ENCODE measurements at places on chromosomes 13 and 19. TPM values are rescaled to one million over a fixed set of nuclear protein-coding genes. Genes with fewer than 3 reads are reported as not detected.

The ZNF441 gene
- 8.9 TPM for total RNA-seq

GRCh38 chr19:13882836-13883235 lies 5.9 kb downstream of the NANOS3 start:
- DNase-seq = no peak

- no peak for DNase-seq
These were observed 76.6 kb downstream of the ZNF208 start for GRCh38 chr19:21934131-21934530.

DNA sequence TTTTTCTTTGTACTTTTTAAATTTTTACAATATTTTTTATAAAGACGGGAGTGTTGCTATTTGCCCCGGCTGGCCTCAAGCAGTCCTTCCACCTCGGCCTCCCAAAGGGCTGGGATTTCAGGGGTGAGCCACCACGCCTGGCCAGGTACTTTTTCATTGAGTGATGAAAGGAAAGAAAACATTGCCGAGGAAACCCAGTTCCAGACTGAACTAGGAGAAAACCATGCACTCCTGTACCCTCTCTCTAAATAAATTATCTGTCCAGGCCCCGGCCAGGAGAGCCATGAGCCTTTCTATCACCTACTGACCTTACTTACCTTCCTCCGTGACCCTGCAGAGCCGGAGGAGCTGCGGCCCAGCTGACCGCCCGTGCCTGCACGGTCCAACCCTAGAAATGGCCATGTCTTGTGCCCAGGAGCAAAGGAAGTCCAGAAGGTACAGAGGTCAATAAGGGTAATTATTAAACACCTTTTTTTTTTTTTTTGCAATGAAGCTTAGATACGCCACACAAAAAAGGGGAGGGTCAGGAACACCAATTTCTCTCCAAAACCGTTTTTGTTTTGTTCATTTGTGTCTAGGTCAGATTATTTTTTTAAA lies at the start of gene SLC7A9:
SLC7A9 (minus strand) TSS at position 399 of the 597 bp plus-strand sequence. CDS start 1,233 bp downstream, outside the sequence.
- no peak for DNase-seq

DNA sequence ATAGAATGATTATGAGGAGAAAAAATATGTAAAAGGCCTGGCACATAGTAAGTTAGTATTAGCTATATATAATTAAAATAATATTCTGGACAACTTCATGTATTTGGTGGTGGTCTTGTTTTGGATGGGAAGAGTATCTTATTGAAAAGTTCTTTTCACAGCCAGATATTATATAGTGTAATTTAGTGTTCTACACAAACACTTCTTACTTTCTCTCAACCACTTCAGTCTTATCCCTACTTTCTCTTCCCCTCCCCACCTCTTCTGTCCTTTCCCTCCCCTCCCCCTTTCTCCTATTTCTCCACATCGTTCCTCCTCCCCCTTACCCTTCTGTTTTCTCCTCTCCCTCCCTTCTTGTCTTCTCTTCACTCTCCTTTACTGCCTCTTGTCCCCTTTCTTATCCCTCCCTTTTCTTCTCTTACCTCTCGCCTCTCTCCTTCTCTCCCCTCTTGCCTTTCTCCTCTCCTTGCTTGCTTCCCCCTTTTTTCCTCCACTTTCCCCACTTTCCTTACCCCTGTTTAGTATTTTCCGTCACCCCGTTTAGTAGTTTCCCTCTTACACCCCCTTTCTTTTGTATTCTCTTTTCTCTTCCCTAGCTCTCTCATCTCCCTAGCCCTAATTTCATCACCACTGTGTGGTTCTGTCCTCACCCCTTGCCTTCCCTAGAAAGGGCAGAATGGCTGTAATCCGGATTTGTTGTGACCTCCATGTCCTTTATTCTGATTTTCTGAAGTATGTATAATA lies 107.2 kb upstream of the MLNR start:
- no peak for DNase-seq

GRCh38 chr13:108859197-108860012 lies 230.0 kb downstream of the MYO16 start:
- DNase-seq = no peak

Measured in pulmonary artery endothelial cell (primary cell).